ENCODE measurements at places on chromosomes 2 and 18.
A peak's percentile ranks its signal among the peaks of the same experiment; 100 is the strongest.

GRCh38 chr2:180523621-180524340 lies 456.6 kb upstream of the UBE2E3 start:
- peak; percentile 86 for DNase-seq

GRCh38 chr2:94997981-94998930 lies 27.3 kb upstream of the MAL start:
- DNase-seq: no peak

GRCh38 chr2:50401772-50402653 lies 629.9 kb downstream of the NRXN1 start:
- peak; percentile 70 for DNase-seq

GRCh38 chr2:40485318-40485717 lies 33.4 kb upstream of the SLC8A1 start:
- no peak for DNase-seq

GRCh38 chr2:146821836-146822316 lies 1023.0 kb upstream of the ACVR2A start:
- DNase-seq: peak; percentile 44

GRCh38 chr2:181163691-181164090 lies 183.3 kb downstream of the UBE2E3 start:
- DNase-seq: no peak

- DNase-seq: peak; percentile 31
These were observed 19.3 kb upstream of the FZD7 start for GRCh38 chr2:202014318-202014717.

- peak; percentile 82 for DNase-seq
These were observed 31.4 kb downstream of the ATOH8 start for GRCh38 chr2:85785027-85785822.

GRCh38 chr2:128613351-128613750 lies 294.7 kb upstream of the HS6ST1 start:
- DNase-seq: no peak
